ENCODE measurements at places on chromosomes 7 and 10.

- DNase-seq = no peak
Measured at GRCh38 chr10:33123680-33124079, 165.7 kb upstream of the ITGB1 start.

DNA sequence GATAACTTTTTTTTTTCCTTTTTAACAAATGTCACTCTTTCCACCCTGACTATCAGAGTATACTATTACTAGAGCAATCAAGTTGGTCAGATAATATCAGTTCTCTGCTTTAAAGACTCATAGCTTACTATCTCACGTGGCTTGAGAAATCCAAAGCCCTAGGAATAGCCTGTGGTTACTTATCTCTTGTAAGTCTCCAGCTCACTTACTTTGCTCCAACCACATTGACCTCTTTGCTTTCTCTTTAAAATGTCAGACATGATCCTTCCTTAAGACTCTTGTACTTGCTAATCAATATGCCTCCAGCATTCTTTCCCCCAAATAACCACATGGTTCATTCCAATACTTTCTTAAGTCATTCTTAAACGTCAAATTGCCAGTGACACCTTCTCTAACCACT, 1292.2 kb downstream of the REEP3 start:
- DNase-seq = no peak

- no peak for DNase-seq
Measured at GRCh38 chr10:69960988-69961880, 91.4 kb upstream of the MACROH2A2 start.

GRCh38 chr7:32892521-32893206, 1.1 kb upstream of the KBTBD2 start:
- DNase-seq = peak; percentile 65

- no peak for DNase-seq
Measured at GRCh38 chr7:138753150-138753518, 44.7 kb upstream of the TMEM213 start.
